B cell (primary cell): ENCODE measurements at places on chromosomes 7 and 10. TPM values are rescaled to one million over a fixed set of nuclear protein-coding genes. Genes with fewer than 3 reads are reported as not detected.

UTF1 gene
- 0.10 and 0.35 TPM in 2 replicates for polyA plus RNA-seq

UCN3 gene
- not detected in 2 replicates for polyA plus RNA-seq

GPR141 gene
- polyA plus RNA-seq, result not detected in 2 replicates

CYP17A1 gene
- not detected in 2 replicates for polyA plus RNA-seq

RASSF4 gene
- polyA plus RNA-seq, result 1.4 and 1.9 TPM in 2 replicates

AOC1 gene
- 0.07 TPM in 1 of 2 replicates, not detected in the other for polyA plus RNA-seq

GRCh38 chr10:128812000-128812399, 655.0 kb upstream of the MGMT start:
- peaks cover 2% of the 10 kb centered on the region for H3K27me3 ChIP-seq
- no peak overlapping the region for H3K27ac ChIP-seq
- no peaks in the 10 kb centered on the region for H3K36me3 ChIP-seq

GRCh38 chr10:119896937-119897770, 4.6 kb downstream of the SEC23IP start:
- no peak for DNase-seq
- peaks cover 4% of the 10 kb centered on the region for H3K36me3 ChIP-seq
- no peaks in the 10 kb centered on the region for H3K27me3 ChIP-seq
- H3K27ac ChIP-seq, result no peak overlapping the region
- H3K4me1 ChIP-seq, result peaks cover 10% of the 10 kb centered on the region

DNA sequence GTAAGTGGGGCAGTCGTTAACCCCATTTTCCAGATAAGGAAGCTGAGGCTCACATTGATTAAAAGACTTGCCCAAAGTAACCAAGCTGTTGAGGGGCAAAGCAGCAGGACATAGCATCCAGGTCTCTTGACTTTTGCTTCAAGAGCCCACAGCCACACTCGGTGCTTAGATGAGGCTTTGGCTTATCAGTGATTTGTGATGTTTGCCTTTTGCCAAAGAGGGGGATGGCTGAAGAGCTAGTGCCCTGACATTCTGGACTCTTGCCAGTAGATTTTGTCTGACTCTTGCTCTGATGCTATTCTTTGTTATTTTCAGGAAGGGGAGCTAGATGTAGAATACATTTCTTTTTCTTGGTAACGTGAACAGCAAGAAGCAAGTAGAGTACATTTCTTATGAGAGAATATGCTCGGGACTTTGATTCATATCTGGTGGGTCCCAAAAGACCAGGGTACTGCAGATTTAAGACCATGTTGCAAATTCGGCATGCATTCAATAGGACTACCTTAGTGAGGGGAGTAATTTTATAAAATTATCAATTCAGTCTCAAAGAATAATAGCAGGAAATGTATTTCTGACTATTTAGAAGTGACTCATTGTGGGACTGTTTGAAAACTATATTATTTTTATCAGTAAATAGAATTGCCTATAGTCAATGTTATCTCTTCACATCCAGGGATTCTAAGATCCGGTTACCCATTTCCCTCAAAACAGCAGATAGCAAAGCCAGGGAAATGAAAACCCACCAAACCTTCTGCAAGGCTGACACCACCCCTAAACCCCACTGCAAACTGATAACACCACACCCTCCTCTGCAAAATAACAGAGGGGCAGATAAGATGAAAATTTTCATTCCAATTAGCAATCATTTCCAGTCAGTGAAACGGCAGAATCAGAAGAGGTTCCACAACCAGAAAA, 180.0 kb upstream of the BMPER start:
- DNase-seq, result no peak
- H3K4me3 ChIP-seq, result no peak overlapping the region
- no peaks in the 10 kb centered on the region for H3K36me3 ChIP-seq
- H3K27me3 ChIP-seq, result no peaks in the 10 kb centered on the region
- H3K4me1 ChIP-seq, result no peaks in the 10 kb centered on the region

- H3K36me3 ChIP-seq, result no peaks in the 10 kb centered on the region
- H3K27ac ChIP-seq, result no peak overlapping the region
- H3K27me3 ChIP-seq, result no peaks in the 10 kb centered on the region
- peaks cover 53% of the 10 kb centered on the region for H3K4me1 ChIP-seq
- H3K4me3 ChIP-seq, result no peak overlapping the region
Measured at GRCh38 chr7:158814637-158815036, 14.7 kb downstream of the ESYT2 start.

- no peaks in the 10 kb centered on the region for H3K27me3 ChIP-seq
- H3K27ac ChIP-seq, result no peak overlapping the region
- no peak overlapping the region for H3K4me3 ChIP-seq
- DNase-seq, result no peak
Measured at GRCh38 chr10:131860806-131861440, 39.9 kb upstream of the PPP2R2D start.

GRCh38 chr7:29622335-29623265, 59.0 kb downstream of the PRR15 start:
- H3K4me3 ChIP-seq, result no peak overlapping the region
- H3K36me3 ChIP-seq, result no peaks in the 10 kb centered on the region
- peaks cover 2% of the 10 kb centered on the region for H3K27me3 ChIP-seq
- H3K27ac ChIP-seq, result no peak overlapping the region

DNA sequence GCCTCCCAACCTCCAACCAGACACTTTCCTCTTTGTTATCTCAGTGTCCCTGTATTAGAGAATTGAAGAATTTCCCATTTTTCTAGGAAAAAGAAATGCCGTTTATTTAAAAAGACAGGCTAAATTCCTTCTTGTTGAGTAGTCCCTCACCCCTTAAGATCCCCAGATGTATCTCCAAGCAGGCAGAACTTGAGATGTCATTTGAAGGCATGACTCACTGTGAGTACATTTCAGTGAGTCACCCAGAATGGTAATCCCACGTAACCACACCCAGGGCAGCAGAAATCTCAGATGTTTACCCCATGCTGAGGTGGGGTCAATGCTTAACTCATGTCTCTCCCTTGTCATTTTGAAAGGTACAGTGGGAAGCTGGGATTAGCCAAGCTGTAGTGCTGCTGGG, 4.4 kb downstream of the ZNF655 start:
- no peak overlapping the region for H3K4me3 ChIP-seq
- no peaks in the 10 kb centered on the region for H3K27me3 ChIP-seq
- peak overlapping the region; percentile 4 for H3K27ac ChIP-seq
- H3K4me1 ChIP-seq, result peaks cover 12% of the 10 kb centered on the region

GRCh38 chr7:73901823-73902597, 41.1 kb downstream of the TMEM270 start:
- DNase-seq, result no peak
- H3K27me3 ChIP-seq, result no peaks in the 10 kb centered on the region
- no peaks in the 10 kb centered on the region for H3K36me3 ChIP-seq

GRCh38 chr7:107494884-107495283, 25.0 kb downstream of the GPR22 start:
- no peak for DNase-seq
- H3K4me1 ChIP-seq, result no peaks in the 10 kb centered on the region
- H3K36me3 ChIP-seq, result no peaks in the 10 kb centered on the region
- no peaks in the 10 kb centered on the region for H3K27me3 ChIP-seq

DNA sequence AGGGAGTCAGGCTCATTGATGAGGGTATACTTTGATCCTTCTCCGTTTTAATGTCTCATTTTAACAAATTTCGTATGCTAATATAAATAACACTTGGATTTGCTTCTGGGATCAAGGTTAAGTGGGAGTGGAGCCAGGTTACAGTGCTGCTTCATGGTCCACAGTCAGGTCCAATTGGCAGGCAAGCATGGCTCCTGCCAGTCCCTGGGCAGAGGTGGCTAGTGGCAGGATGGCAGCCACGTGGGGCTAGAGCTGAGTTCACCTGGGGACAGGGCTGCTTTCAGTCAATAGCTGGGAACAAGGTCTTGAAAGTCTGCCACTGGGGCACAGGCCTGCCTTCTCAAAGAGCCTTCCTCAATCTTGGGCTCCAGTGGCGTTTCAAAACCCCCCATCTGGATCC, 16.0 kb upstream of the VWA2 start:
- no peak overlapping the region for H3K4me3 ChIP-seq
- no peaks in the 10 kb centered on the region for H3K4me1 ChIP-seq
- no peak overlapping the region for H3K27ac ChIP-seq
- no peaks in the 10 kb centered on the region for H3K27me3 ChIP-seq

- peak overlapping the region; percentile 28 for H3K4me3 ChIP-seq
- no peak for DNase-seq
- peak overlapping the region; percentile 73 for H3K27ac ChIP-seq
- H3K4me1 ChIP-seq, result peaks cover 35% of the 10 kb centered on the region
- no peaks in the 10 kb centered on the region for H3K27me3 ChIP-seq
Measured at GRCh38 chr10:12349629-12350166, 351 bp downstream of the CAMK1D start.

DNA sequence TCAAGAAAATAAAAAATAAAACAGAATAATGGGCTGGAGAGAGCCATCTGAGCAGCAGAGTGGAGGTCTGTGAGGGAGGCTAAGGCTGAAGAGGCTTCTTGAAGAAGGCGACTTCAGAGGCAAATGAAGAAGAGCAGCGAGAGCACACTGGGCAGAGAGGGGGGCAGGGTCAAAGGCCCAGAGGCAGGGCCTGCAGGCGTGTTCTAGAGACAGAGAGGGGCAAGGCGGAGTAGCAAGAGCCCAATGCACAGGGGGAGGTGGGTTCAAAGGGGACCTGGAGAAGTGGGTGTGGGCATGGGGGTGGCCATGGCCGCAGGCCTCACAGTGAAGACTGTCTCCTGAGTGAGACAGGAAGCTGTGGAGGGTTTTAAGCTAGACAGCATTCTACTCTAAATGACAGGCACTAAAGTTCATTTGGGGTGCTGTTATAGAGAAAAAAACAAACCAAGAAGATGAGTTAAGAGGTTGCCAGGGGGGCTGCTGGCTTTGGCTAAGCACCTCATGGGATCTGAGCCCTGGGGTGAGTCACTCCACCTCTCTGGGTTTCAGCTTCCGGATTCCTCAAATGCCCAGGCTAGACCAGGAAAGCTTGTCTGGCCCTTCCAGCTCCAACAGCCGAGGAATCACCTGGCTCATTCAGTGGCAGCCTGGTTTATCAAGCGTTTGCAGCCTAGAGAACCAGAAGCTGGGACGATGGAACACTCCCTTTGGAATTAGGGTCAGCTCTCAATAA, 81.7 kb downstream of the DLG5 start:
- no peaks in the 10 kb centered on the region for H3K36me3 ChIP-seq
- no peaks in the 10 kb centered on the region for H3K27me3 ChIP-seq
- H3K27ac ChIP-seq, result no peak overlapping the region
- H3K4me1 ChIP-seq, result peaks cover 12% of the 10 kb centered on the region

GRCh38 chr10:79274279-79275104, 72.8 kb upstream of the PPIF start:
- H3K27me3 ChIP-seq, result no peaks in the 10 kb centered on the region
- H3K27ac ChIP-seq, result no peak overlapping the region
- peaks cover 14% of the 10 kb centered on the region for H3K4me1 ChIP-seq
- H3K4me3 ChIP-seq, result no peak overlapping the region
- H3K36me3 ChIP-seq, result peaks cover 17% of the 10 kb centered on the region

DNA sequence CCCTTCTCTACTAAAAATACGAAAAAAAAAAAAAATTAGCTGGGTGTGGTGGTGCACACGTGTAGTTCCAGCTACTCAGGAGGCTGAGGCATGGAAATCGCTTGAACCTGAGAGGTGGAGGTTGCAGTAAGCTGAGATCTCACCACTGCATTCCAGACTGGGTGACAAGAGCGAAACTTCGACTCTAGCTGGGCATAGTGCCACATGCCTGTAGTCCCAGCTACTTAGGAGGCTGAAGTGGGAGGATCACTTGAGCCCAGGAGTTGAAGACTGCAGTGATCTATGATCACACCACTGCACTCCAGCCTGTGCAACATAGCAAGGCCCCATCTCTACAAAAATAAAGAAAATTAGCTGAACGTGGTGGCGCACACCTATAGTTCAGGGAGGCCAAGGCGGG, 1.2 kb upstream of the SPACDR start:
- no peaks in the 10 kb centered on the region for H3K27me3 ChIP-seq
- H3K4me3 ChIP-seq, result no peak overlapping the region
- peaks cover 4% of the 10 kb centered on the region for H3K36me3 ChIP-seq
- peaks cover 4% of the 10 kb centered on the region for H3K4me1 ChIP-seq
- no peak for DNase-seq

- no peak overlapping the region for H3K27ac ChIP-seq
- H3K27me3 ChIP-seq, result no peaks in the 10 kb centered on the region
Measured at GRCh38 chr10:128466831-128467371, 340.7 kb upstream of the MKI67 start.

GRCh38 chr7:51020944-51021343, 238.2 kb upstream of the GRB10 start:
- no peaks in the 10 kb centered on the region for H3K36me3 ChIP-seq
- no peaks in the 10 kb centered on the region for H3K4me1 ChIP-seq
- no peak overlapping the region for H3K4me3 ChIP-seq
- no peak for DNase-seq

DNA sequence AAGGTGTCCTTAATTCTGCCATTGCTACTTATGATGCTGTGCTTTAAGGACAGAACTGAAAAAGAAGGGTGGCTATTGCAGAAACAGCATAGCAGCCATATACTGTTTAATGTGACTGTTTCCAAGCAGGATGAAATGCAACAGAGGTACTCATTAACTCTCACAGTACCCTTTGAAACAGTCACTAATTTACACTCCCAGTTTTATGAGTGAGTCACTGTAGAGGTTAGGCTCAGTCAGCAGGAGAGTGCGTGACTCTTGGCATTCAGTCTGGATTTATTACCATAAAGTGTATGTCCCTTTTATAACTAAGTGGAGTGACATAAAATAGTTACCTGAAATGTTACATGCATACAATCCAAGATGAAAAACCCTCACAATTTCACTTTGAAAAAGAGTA, 27.7 kb downstream of the ALDH18A1 start:
- no peaks in the 10 kb centered on the region for H3K27me3 ChIP-seq
- DNase-seq, result no peak
- no peak overlapping the region for H3K4me3 ChIP-seq
- H3K27ac ChIP-seq, result no peak overlapping the region
- no peaks in the 10 kb centered on the region for H3K4me1 ChIP-seq
- H3K36me3 ChIP-seq, result peaks cover 54% of the 10 kb centered on the region

DNA sequence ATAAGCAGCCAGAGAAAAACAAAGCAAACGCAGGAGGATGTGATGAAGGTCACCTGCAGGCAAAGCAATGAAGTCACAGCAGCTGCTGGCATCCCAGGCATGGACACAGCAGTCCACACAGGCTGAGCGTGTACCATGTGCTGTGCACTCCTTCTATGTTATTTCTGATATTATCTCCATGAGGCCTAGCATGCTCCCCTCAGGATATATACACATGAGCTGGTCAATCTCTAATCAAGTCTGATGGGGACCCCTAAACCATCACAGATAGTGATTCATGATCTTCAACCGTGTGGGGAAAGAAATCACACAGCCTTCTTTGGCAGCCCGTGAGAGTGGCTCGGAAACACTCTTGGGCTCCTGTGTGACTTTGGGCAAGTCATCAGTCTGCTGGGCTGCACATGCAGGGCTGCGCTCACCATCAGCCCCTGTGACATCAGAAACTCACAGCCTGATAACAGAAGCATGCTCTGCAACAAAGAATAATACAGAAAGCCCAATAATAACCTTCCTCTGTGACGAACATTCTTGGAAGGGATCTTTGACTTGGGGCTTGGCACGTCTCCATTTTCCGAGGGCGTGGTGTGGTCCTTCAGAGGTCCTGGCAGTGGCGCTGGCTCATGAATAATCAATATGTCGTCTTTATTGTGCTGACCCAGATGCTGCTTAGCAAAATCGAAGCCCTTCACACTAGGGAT, 83.0 kb upstream of the ATP6V0A4 start:
- H3K4me1 ChIP-seq, result no peaks in the 10 kb centered on the region
- H3K36me3 ChIP-seq, result no peaks in the 10 kb centered on the region
- no peak overlapping the region for H3K4me3 ChIP-seq
- no peaks in the 10 kb centered on the region for H3K27me3 ChIP-seq
- no peak overlapping the region for H3K27ac ChIP-seq
